ENCODE measurements at places on chromosomes 6 and 20.

- no peak for DNase-seq
Observed at GRCh38 chr6:43830775-43831174, 60.8 kb downstream of the VEGFA start.

DNA sequence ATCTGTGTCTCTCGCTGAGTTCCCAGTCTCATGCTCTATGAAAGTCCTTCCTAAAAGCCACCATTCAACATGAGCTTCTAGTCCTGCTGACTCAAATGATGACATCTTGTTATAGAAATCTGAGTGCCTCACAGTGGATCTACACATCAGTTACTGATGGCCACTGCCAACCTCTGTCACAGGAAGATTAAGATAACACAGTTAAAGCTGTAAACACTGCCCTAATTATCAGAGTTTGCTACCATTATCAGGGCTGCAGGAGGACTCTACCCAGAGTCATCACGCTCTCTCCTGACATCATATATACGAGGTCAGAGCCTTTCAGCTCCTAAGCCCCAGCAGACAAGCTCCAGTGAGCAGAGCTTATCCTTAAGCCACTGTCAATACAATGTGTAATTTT lies 63.2 kb downstream of the HIVEP2 start:
- DNase-seq = no peak

GRCh38 chr6:164337925-164338397 lies 923.4 kb downstream of the QKI start:
- no peak for DNase-seq

- DNase-seq = no peak
Observed at GRCh38 chr20:3890398-3890751, 1.2 kb downstream of the PANK2 start.

GRCh38 chr6:8243475-8243874 lies 141.1 kb upstream of the EEF1E1 start:
- DNase-seq = no peak

DNA sequence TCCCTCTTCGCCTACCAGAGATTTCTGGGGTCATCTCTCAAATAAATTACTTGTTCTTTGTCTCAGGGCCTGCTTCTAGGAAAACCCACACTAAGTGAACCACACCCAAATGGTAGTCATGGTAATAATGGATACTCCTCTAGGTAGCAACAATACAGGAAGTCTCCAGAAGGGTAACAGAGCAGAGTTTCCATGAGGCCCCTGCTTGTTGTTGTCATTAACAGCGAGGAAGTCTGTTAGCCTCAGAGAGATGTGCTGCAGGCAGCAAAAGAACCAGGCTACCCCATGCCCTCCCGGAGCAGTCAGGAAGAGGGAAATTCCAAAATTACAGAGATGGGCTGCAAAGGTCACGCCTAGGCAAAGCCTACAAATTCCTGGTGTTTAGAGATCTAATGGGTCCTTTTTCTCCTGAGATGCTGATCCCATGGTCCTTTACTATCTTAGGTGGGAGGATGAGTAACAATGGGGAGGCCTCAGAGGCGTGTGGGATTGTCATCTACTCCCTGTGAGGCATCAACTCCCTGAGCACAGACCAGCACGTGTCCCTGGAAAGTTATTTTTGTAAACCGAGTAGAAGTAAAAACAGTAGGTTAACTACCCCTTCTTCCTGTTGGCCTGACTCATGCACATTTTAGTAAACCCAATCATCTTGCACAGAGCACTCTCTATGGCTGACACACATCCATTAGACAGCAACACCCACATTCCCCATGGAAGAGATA lies 10.1 kb downstream of the ISM1 start:
- no peak for DNase-seq

- no peak for DNase-seq
Observed at GRCh38 chr20:63317601-63318291, 24.8 kb downstream of the COL20A1 start.

DNA sequence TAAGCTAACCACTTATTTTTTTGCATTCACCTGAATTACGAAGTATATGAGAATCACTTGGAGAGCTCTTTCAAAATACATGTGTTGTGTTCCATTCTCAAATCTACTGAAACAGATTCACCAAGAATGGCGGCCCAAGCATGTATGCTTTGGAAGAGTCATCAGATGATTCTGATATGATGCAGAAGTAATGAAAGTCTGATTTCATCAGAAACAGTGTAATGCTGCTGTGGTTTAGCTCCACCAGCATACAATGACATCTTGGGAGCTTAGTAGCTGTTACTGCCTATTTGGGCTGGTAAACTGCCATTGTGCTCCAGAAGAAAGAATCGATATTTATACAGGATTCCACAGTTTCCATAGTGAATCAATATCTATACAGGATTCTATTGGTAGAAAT lies 52.9 kb downstream of the UBR2 start:
- no peak for DNase-seq

DNA sequence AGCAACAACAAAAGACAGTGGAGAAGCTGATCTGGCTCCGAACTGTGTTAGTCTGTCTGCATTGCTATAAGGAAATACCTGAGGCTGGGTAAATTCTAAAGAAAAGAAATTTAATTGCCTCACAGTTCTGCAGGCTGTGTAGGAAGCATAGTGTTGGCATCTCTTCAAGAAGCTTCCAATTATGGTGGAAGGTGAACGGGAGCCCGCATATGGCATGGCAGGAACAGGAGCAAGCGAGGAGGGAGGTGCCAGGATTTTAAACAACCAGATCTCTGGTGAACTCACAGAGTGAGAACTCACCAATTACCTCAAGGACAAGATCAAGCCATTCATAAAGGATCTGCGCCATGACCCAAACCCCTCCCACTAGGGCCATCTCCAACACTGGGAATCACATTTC lies 293.5 kb downstream of the SMOC2 start:
- DNase-seq = no peak

DNA sequence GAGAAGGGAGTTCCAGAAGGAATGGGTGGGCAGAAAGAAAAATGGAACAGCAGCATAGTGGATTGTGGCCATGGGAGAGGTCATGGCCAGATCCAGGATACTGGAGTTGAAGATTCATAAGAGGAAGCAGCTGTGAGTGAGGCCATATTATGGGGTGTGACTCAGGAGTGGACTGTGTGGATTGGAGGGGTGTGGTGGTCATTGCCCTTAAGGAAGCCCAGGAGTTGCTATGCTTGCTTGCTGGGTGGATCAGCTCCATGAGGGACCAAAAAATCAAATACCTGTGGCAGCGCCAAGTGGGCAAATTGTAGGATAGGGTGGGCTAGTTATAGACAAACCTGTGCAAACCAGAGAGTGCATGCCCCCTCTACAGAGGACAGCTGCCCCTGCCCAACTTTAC lies 18.3 kb downstream of the LRRC1 start:
- no peak for DNase-seq

DNA sequence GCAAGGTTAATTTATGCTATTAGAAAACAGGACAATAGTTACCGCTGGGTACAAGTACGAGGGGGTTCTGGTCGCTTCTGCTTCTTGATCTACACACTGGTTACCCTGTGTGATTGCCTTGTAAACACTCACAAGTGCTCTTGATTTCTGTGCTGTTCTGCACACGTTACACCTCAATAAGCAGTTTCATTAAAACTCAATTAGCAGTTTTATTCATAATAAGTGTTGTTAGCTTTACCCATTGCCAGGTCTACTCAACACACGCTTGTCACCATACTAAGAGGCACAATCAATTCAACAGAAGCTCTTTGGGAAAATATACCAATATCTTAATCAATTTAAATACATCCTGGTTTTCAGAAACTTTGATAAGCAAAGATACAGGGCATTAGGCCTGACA lies 20.4 kb downstream of the BMP7 start:
- no peak for DNase-seq

DNA sequence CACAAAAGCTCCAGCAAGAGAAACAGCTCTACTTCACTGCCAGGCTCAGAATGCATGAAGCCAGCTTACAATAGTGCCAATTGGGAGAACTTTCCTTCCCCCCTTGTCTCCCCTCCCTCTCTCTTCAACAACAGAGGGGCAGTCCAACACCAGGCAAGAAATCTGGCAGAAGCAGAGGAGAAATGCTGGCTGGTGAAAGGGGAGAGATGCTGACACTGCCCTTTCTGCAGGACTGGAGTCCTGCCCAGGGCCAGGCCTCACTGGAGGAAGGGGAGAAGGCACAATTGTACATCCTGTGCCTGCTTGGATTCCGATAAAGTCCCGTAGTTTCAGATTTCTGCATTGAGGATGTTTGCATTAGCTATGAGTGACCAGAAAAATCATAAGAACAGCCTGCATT lies 148.6 kb downstream of the LRRC1 start:
- DNase-seq = no peak

GRCh38 chr20:21147593-21147992 lies 21.7 kb downstream of the KIZ start:
- no peak for DNase-seq

GRCh38 chr6:22320750-22321149 lies 23.9 kb upstream of the PRL start:
- DNase-seq = no peak
